ENCODE measurements at places on chromosomes 3 and 15.

DNA sequence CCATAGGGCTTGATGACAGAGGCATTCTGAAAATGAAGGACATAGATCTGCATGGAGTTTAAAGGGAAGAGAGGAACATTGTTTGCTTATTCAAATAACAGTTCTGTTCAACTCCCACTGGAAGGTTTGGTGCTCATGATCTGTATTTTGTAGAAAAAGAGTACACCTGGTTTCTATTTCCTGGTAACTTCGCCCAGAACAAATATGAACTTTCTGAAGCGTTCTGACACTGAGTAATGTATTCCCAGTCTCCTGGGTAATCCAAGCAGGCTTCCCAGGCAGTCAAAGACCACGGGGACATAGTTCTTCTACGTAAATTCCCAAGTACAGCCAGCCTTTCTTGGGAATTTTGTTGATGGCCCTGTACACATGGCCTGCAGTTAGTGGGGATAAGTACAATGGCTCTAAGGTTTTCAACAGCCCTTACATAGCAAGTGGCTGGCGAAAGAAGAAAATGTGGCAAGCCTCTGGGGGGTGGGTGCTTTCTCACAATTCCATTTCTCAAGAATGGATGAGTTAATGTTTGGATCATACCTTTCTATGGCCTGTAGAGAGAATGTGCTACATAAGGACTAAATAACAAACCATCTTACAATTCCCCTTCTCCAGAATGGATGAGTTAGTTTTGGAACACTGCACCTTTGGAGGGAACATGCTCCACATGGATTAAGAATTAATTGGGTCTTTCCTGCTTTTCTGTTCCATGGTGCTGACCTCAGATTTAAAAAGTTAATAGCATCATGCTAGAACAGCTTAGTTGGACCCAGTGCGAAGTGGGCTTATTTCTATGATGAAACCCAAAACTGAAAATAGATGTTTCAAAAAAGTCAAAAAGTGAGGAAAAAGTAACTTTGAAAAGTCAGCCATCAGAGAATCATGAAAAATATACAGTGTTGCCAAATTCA is 52.7 kb downstream of the COL6A6 start:
- no peak for DNase-seq

DNA sequence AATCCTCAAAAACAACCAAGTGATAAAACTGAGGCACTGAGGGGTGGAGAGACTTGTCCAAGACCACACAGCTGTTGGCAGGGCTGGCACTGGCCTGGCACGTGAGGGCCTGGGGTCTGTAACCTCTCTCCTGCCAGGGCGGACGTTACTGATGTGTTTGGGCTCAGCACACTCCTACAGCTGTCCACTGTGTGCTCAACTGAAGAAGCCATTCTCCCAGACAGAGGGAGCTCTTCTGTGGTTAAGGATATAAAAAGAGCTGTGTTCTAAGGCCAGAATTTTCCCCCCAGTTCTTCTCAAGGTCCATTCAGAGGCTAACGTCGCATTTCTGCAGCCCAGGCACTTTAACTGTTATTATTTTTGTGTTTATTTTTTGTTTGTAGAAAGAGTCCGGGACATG is 429.0 kb upstream of the ATP11B start:
- no peak for DNase-seq

DNA sequence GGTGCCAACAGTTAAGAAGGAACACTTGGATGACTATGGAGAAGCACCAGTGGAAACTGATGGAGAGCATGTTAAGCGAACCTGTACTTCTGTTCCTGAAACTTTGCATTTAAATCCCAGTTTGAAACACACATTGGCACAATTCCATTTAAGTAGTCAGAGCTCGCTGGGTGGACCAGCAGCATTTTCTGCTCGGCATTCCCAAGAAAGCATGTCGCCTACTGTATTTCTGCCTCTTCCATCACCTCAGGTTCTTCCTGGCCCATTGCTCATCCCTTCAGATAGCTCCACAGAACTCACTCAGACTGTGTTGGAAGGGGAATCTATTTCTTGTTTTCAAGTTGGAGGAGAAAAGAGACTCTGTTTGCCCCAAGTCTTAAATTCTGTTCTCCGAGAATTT is 3.0 kb downstream of the SKIL start:
- peak; percentile 35 for DNase-seq

- no peak for DNase-seq
Measured at GRCh38 chr3:31996195-31996594, 14.6 kb downstream of the ZNF860 start.

DNA sequence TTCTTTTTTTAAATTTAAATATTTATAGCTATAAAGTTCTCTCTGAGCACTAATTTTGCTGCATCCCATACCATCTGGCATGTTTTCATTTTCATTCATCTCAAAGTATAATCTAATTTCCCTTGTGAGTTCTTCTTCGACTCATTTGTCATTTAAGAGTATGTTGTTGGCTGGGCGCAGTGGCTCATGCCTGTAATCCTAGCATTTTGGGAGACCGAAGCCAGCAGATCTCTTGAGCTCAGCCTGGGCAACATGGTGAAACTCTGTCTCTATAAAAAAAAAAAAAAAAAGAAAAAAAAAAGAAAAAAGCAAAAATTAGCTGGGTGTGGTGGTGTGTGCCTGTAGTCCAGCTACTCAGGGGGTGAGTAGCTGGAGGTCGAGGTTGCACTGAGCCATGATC is 34.8 kb downstream of the MAP1A start:
- no peak for DNase-seq

DNA sequence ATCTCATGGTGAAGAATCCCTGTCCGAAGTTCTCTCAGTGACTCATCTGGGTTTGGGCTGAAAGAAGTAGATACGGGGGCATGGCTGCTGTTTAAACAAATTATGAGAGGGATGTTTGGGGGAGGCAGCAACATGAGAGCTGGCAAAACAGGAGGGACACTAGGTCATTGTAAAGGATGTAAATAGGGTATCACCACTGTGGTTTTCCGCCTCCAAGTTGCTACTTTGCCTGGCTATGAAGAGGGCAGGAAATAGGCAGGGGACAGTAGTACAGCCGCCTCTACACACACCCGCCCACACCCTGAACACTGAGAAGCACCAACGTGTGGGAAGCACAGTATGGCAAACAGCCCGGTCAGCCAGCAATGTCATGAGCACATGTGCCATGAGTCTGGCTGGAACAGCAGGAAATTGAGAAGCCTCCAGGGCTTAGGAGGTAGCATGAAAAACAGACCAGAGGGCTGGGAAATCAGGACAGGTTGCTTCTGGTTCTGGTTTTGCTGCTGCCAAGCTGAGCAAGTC is 17.1 kb downstream of the HEXA start:
- DNase-seq = peak; percentile 12

DNA sequence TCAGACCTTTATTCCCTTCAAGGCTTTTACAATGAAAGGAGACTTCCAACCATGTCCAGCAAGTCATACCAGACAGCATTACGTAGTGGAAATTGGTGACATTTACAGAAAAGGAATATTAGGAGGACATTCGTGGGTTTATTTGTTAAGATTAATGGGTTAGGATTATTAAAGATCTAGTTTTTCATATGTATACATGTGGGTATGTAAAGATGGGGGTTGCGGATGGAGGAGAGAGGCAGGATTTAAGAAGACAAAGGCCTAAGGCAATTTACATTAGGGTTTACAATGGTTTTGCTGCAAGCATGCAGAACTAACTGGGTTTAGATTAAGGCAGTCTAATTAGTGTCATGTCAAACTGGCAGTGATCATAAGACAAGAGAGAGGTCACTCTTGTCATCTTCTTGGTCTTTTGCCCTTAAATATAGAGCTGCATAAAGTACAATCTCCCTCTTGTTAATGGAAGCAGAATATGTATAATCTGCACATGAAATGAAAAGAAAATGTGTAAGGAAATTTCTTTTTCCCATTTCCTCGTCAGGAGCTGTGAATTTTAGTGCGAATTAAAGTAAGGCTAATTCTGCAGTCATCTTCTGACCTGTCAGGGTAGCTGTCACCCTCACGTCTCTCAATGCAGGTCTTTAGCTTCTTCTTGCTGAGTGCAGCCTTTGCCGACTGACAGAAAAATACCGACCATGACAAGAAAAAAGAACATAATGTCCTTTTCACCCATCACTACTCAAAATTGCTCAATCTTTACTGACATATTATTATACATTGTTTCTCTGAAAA is 258.9 kb upstream of the MEIS2 start:
- DNase-seq = no peak

GRCh38 chr3:52685709-52686691 is at the start of the genes GNL3 and PBRM1:
Gene GNL3, plus strand, starts transcription at chr3:52686032. Its CDS starts 61 bp downstream, at chr3:52686093.
Gene PBRM1, minus strand, starts transcription at chr3:52685913.
- peak; percentile 94 for DNase-seq

GRCh38 chr15:39202641-39203040 is 378.2 kb upstream of the THBS1 start:
- peak; percentile 34 for DNase-seq

GRCh38 chr3:112632596-112632995 is 8.3 kb downstream of the CCDC80 start:
- no peak for DNase-seq

DNA sequence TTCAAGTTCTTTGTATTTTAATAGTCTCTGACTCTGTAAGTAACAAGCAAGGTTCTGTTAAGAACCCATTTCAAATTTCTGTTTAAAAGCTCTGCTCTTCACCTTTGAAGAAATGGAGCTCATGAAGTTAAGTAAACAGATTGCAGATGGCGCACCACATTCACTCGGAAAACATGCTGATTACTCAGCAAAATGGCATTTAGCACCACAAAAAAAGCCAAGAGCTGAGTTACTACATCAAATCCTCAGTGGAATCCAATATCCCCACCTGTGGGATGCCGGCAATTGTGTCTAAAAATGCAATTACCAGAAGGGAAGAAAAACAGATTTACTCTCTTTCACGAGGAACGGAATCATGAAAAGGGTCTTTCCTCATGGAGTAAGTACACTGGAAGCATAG is 758.0 kb downstream of the NTRK3 start:
- peak; percentile 73 for DNase-seq

DNA sequence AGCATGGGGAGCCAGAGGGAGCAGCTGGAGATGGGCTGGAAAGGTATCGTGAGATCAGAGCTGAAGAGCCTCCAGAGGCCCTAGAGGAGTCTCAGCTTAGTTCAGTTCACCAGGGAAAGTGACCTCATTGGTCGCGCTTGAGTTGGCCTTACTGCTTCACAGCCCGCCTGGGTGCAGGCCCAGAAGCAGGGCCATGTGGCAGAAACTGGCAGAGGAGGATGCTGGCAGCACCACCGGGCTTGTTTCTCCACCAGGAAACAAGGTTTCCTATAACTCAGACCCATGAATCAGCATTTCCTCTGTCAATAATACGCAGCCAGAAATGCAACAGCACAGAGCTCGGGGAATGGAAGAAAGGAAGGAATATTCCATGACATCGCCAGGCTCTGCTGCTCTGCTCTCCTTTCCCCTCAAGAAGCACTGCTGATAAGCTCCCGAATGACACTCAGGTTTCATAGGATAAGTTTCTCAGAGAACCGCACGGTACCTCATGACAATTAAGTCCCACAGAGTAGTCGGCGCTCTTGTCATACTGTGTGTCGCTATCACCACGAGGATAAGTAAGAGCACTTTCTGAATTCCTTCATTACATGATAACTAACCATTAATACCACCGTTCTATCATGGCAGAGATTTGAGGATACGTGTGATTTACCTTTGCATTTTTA is 147.1 kb upstream of the LPP start:
- no peak for DNase-seq

DNA sequence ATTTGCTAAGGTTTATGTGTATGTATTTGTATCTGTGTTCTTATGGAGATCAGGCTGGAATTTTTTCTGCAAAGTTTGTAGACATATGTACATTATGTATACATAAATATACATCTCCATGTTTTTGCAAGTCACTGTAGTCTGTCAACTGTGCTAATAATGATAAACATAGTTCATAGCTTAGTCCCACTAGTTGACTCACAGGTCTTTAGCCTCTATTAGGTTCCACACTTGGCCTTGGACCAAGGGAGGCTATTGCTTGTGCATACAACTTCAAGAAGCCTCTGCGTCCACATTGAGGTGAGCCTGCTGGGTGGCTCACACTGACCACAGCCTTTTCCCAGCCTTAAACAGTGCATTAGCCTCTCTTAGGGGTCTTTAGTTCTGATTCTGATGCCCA is 243.8 kb upstream of the PEX5L start:
- peak; percentile 69 for DNase-seq

DNA sequence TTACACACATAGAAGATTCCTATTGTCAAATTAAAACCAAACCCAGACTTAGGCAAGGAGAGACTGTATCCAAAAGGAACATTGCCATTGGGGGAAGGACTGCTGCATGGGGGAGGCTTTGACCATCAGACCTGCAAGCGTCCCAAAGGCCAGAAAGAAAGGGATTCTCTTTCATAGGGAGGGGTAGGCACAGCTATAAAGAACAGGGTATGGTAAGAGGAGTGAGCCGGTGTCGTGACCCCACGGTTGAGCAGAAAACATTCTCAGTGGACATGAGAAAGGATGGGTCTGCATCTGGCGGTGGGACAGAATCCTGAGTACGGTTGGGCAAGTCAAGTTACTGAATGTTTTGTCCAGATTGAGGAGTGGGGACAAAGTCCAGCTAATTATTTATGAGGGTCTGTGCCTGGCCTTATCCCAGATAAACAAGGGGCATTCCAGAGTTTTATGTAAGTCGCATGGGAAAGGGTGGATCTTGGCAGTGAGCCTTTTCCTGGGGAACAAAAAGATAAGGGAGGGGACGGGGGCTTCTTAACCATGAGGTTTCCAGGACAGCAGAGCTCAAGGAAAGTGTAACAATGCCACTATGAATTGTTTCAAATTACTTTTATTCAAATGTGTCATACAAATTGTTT is 357.8 kb downstream of the OCA2 start:
- no peak for DNase-seq
